Activated naive CD4-positive, alpha-beta T cell treated with anti-CD3 and anti-CD28 coated beads, Interleukin-2, amount 50 U/mL, for 16 hours (primary cell): ENCODE measurements at places on chromosomes 12 and 14.
A peak's percentile ranks its signal among the peaks of the same experiment; 100 is the strongest.

- DNase-seq, result no peak
Observed at GRCh38 chr14:32565256-32565655, 236.2 kb downstream of the AKAP6 start.

DNA sequence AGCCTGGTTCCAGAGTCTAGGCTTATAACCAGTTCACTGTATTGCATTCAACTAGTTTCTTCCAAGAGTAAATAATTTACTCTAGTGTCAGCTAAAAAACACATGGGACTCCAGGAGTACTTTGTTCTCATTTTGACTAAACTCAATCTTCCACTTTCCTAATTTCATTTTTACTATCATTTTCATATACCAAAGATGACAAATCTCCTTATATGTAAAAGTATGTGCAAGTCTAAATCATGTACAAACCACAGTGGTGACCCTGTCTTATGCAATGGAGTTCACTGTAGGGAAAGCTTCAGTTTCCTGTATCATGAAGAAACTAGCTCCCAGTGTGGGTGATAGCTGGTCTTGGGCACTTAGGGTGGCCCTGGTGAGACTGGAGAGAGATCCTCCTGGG lies 151.6 kb downstream of the HELB start:
- no peak for DNase-seq

- DNase-seq, result no peak
Observed at GRCh38 chr14:75434138-75434889, 6.5 kb downstream of the JDP2 start.

DNA sequence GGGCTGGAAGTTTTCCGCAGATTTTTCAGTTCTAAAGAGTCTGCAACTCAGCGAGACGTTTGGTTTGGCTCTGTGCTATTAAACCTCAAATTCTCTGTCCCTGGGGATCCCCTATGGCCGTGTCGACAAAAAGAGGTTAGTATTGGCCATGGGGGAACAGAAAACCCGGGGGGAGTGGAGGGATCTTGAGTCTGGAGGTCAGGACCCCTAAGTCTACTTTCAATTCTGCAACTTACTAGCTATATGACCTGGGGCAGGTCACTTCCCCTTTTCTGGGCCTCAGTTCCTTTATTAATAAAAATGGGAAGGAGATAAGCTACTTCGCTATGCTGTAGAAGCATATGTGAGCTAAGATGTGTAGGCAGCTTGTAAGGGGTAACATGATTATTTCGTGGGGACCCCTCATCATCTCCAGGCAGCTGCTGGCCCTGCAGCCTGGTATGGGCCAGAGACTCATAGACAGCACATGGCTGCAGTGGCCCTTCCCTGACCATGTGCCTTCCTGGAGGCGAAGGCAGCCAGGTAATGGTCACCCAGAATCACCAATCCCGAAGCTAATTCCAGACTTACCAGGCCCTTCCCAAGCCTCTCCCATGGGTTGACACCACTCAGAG lies 8.6 kb downstream of the ASB2 start:
- no peak for DNase-seq

DNA sequence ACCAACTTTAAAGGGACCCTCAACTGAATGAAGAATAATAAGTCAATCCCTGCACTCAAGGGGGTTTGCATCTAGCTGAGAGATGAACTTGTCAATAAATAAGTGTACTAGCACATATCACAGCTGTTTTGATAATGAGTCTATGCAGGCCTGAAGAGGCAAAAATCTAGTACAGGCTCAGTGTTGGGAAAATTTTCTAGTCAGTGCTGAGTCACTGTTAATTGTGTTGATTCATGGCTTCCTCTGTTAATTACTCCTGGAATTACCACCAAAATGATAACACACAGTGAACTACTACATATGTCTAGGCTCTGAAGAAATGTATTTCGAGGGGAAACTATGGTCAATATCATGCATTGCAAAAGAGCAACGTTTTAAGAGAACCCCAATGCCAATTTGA lies 18.9 kb downstream of the SNRPF start:
- DNase-seq, result no peak

DNA sequence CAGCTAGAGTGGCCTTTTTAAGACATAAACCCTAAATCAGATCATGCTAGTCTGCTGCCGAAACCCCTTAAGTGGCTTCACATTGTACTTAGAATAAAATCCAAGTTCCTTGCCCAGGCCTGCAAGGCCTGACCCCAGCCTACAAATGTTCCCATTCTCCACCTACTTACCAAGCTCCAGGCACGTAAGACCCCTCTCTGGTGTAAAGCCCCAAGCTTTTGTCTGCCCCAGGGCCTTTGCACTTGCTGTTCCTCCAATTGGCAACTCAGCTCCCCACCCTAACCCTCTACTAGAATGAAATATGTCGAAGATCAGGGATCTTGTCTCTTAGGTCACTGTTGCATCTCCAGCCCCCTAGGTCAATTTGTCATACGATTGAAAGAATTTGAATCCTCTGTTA lies 27.1 kb upstream of the MED13L start:
- no peak for DNase-seq

DNA sequence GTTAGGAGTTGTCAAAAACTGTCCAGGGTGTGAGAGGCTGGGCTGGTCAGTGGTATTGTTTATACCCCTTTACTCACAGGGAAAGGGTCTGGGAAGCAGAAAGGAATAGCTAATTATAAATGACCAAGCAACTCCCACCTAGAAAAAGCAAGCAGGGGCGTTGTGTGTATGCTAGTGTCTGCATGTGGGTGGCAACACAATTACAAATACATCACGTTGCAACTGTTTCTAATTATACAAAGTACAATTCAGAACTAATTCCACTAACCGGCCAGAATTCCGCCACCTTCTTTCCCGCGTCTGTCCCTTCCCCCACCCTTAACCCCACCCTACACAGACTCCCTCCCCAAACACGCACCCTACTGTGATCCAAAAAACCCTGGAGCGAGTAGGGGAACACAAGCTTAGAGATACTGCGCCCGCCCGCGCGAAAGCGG lies 2.2 kb downstream of the DPF3 start:
- no peak for DNase-seq

DNA sequence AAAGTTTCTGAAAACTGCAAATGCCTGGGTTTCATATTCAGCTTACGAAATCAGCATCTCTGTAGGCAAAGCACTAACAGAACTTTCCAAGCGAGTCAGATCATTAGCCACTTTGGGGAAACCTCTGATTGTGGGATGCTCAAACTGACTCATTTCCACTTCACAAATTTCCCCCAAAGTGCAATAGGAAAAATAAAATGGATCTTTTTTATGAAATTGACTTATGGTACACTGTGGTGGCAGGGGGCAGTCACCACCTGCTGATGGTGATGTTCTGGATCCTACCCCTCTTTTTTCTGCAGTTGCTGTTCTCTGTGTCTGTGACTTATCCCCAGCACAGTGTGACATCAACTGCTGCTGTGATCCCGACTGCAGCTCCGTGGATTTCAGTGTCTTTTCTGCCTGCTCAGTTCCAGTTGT lies 5.6 kb downstream of the TCTN1 start:
- peak; percentile 40 for DNase-seq

- DNase-seq, result no peak
Observed at GRCh38 chr12:5138256-5138655, 94.6 kb downstream of the KCNA5 start.

GRCh38 chr14:32077081-32078022 lies at the start of gene ARHGAP5:
ARHGAP5 (plus strand) TSS chr14:32077304; CDS start chr14:32090670, 13,366 bp downstream.
- DNase-seq, result peak; percentile 76

DNA sequence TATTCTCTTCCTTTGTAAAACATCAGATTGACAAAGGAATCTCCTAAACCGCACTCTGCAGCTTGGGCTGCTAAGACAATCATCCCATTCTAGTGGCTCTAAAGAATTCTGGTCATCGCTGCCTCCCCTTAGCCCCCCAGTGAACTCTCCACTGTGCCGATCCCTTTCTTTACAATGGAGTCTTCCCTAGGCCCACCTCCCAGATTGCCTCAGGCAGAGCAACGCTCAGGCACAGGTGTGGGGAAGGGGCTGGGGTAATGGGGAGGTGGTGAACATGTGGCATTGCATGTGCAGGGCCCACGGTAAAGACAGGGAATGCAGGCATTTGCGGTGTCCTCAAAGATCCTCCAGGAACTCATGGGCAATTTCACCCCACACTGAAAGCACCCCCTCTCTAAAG lies 86.3 kb downstream of the PLEKHG3 start:
- DNase-seq, result no peak

- no peak for DNase-seq
Observed at GRCh38 chr12:113891739-113892520, 74.2 kb downstream of the RBM19 start.

DNA sequence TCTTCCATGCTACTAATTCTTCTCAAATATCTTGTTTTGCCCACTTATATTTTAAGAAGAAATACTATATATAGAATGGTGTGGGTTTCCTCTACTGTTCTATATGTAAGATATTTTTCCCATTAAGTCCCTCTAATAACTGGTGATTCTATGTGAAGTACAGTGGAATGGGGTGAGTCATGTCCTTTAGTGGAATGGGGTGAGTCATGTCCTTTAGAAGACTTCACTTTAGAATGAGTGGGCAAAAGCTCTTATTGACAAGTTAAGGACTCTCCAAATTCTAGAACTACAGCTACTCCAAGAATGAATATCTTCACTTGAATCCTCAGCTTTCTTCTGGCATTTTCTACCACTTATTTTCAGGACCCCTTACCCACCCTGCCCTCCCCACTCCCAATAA lies 349.9 kb downstream of the ETNK1 start:
- no peak for DNase-seq

- DNase-seq, result no peak
Observed at GRCh38 chr12:100141666-100141997, 1.0 kb downstream of the BLTP3B start.

- DNase-seq, result no peak
Observed at GRCh38 chr14:40133463-40133862, 701.2 kb upstream of the FBXO33 start.

GRCh38 chr12:102957339-102958050 lies at the start of gene ASCL1:
ASCL1 (plus strand) TSS chr12:102957674; CDS start chr12:102958245, 571 bp downstream.
- no peak for DNase-seq

GRCh38 chr14:94805680-94806288 lies 35.9 kb upstream of the GSC start:
- DNase-seq, result no peak

DNA sequence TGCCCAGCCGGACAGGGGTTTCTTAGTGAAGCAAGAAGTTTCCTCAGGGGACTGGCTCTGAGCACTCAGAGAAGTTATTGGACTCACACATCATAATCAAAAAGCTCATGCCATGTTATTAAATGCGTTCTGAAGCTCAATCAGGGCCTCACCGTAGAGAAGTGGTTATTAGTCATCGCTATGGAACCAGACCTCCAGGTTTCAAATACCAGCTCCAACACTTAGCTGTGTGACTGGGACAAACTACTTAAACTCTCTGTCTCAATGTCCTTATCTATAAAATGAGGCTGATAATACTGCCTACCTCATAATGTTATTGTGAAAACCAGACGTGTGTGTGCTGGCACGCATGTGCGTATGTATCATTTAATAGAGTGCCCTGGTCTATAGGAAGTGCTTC lies 7.3 kb downstream of the STAT6 start:
- DNase-seq, result no peak

GRCh38 chr12:91810077-91810476 lies 335.6 kb downstream of the BTG1 start:
- DNase-seq, result no peak

DNA sequence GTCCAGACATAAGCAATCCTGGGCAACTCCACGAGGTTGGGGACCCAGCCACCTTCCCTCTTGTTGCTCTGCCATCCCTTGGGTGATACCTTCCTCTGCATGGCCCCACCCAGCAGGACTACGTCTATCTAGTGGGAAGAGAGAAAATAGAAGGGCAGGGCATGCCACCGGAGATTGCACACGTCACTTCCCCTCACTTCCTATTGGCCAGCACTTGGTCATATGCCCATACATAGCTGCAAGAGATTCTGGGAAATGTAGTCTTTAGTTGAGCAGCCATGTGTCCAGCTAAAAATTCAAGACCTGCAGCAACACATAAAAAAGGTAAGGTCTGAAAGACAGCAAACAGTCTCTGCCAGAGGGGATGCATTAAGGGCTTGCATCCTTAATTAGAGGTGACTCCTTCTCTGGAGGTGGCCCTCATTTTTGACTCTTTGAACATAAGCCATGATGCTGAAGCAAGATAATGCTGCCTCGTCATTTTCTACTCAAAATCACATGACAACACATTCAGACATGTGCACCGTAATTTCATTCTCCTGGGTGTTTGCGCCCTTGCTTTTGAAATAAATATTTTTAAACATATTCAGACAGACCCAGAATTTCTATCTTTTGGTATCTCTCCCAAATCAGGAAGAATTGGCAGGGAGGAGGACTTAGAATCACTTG lies 91.8 kb upstream of the PWP1 start:
- DNase-seq, result no peak

GRCh38 chr12:65209655-65210043 lies 40.3 kb downstream of the LEMD3 start:
- no peak for DNase-seq

DNA sequence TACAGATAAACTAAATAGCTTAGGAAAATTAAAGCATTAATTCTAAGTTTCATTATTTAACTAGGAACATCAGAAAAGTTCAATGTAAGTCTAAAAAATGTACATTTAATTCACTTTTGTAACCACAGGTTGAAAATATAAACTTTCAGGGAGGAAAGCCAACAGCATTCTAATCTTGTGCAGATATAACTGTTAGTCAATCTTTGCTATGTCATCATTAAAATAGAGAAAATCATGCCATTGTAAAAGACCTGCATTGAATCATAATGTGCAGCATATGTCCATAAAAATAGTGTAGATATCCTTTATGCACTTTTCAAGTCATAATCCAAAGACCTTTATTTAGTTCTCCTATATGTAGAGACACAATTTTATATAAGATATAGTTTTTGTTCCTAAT lies 207.3 kb downstream of the ALG10B start:
- DNase-seq, result no peak

DNA sequence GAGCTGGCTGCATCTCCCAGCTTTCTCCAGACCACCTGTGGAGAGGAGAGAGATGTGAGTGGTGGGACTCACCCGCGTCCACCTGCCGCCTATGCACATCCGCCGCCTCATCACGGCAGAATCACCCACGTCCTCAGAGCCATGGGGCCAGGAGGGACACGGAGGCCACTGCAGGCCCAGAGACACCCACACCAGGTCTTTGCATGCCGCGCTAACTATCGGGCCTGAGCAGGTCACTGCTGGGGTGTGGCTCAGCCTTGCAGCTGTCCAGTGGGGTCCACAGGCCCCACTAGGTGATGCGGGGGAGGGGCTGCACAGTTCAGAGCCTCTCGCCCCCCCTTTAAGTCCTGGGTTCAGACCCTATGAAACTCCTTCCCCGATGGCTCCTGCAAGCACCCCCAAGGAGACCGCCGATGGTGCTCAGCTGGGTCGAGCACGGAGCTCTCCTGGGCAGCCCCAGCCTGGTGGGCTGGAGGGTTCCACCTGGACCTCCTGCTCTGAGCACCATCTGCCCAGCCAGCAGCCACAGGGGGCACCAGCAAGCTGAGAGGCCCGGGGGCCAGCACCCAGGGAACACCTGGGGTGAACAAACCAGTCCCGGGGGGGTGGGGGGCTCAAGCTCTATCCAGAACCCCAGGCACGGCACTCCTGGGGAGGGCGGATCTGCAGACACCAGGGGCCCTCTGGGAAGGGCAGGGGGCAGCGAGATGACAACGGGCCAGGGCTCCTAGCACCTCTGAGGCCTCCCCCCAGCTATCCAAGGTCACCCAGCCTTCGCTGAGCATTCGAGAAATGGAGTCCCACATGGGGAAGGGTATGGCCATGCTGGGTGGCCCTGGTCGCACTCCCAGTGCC lies 34.3 kb downstream of the CCNK start:
- peak; percentile 7 for DNase-seq
